ENCODE measurements at places on chromosomes 7 and 10.

DNA sequence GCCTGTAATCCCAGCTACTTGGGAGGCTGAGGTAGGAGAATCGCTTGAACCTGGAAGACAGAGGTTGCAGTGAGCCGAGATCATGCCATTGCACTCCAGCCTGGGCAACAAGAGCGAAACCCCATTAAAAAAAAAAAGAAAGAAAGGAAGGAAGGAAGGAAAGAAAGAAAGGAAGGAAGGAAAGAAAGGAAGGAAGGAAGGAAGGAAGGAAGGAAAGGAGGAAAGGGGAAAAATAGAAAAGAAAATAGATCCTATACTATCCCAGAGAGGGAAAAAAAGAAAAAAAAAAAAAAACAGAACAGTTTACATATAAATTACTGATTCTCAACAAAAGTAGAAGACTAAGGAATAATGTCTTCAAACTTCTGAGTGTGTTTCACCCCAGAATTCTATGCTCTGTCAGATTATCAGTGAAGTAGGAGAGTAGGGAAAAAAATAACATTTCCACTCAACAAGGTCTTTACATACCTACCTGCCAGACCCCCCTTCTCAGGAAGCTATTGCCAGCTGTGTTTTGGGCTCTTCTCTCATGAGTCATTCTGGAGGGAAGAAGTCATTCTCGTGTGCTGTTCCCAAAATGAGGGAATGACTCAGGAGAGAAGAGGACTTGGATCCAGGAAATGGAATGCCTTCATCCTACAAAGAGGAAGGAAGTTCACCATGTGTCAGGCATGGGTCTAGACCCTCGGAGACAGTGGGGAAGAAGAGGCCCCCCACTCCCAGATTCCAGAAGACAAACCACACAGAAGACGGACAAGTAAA, 20.9 kb downstream of the RGS10 start:
- DNase-seq = no peak

- DNase-seq = no peak
Observed at GRCh38 chr7:155426543-155427410, 31.2 kb upstream of the EN2 start.

DNA sequence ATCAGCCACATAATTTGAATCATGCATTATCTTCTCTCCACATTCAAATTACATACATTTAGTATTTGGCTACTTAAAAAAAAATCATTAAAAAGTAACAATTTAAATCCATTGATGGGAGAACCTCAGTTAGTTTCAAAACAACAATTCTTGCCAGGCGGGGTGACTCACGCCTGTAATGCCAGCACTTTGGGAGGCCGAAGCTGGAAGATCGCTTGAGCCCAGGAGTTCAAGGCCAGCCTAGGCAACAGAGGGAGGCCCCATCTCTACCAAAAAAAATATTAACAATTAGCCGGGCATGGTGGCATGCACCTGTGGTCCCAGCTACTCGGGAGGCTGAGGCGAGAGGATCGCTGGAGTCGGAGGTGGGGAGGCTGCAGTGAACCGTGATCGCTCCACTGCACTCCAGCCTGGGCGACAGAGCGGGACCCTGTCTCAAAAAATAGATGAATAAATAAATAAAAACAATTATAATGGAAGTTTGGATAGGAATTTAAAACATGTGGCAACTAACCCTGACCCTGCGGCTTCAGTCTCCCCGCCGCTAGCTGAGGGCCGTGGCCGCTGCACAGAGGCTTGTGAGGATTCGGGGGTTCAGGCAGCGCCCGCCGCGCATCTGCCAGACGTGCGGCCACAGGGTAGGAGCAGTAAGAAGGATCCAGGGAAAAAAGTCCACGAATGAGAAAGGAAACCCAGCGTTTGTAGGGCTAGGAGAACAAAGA, 1.1 kb upstream of the CSGALNACT2 start:
- no peak for DNase-seq

DNA sequence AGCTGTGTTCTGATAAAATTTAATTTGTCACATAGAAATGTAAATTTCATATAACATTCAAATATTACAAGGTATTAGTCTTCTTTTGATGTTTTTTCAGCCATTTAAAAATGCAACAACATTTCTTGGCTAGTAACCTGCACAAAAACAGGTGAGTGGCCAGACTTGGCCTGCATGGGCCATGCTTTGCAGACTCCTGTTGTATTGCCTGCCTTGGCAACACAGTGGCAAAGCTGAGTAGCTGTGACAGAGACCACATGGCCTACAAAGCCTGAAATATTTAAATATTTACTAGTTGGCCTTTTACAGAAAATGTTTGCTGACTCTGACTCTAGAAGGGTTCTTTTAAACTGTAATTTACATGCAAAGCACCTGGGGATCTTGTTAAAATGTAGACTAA, 13.5 kb upstream of the TBX20 start:
- no peak for DNase-seq

DNA sequence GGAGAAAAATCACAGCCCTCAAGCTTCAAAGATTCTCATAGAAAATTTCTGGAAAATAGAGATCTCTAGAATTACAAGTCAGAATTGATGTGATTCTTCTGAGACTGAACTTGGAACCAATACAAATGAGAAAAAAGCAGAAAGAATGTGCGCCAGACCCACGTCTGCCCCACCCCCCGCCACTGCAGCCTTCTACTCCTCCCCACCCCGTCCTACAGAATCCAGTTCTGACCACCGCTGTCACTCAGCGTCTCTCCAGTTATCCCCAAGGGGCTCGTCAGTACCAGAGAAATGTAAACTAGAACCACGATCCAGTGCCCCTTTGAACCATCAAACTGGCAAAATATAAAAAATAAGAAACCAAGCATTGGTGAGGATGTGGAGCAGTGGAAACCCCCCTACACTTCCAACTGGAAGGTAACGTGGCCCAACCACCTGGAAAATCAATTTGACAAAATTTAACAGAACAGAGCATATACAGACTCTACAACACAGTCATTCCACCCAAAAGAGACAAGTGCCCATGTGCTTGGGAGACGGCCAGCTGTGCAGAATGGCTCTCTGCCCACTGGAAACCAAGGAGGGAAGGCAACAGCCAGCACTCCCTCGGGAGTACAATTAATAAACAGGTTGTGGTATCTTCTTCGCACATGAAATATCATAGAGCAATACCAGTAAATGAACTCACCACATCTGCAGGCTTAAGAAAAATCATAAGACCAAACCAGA, 397.9 kb downstream of the TNS3 start:
- no peak for DNase-seq

DNA sequence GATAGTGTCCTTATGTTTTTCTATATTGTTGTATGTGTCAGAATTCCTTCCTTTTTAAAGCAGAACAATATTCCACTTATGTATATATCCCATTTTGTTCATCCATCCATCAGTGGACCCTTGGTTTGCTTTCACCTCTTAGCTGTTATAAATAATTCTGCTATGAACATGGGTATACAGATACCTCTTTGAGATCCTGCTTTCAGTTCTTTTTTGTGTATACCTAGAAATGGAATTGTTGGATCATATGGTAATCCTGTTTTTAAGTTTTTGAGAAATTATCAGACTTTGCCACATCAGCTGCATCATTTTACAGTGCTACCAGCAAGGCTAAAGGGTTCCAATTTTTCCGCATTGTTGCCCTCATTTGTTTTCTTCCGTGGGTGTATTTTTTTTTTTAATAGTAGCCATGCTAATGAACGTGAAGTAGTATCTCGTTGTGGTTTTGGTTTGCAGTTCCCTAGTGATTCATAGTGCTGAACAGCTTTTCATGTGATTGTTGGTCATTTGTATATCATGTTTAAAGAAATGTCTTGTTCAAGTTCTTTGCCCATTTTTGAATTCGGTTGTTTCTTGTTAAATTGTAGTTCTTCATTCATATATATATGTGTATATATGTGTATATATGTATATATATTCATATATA, 87.8 kb downstream of the LCOR start:
- DNase-seq = no peak

Measured in T1000 (cell line).